ENCODE measurements at places on chromosomes 3 and 15.

DNA sequence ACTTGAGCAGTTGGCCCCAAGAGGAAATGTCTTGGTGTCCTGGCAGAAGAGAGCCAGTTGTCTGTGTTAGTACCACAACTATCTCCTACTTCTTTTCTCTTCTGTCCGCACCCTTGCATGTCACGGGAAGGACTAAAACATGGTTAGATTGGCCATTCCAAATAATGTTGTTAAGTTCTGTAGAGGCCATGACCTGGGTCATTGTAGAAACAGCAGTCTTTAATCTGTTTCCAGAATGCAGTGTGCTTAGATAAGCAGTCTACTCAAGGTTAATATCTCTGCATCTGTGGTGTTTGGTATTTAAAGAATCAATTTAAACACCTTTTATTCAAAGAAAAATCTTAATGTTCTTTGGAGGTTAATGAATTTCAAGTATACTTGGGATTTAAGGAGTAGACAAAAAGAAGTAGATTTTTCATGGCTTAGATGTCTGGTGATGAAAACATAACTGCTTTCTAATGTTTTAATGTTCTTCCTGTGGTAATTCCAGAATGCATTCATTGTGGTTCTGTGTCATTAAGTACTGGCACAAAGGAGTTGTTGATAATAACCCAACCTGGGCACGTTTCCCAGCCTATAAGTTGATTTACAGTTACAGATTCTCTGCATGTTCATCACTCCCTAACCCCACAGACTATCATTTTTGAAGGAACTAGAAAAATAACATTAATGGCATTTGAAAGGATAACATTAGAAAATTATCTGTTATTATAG is 58.9 kb downstream of the TMEM108 start:
- DNase-seq = no peak

DNA sequence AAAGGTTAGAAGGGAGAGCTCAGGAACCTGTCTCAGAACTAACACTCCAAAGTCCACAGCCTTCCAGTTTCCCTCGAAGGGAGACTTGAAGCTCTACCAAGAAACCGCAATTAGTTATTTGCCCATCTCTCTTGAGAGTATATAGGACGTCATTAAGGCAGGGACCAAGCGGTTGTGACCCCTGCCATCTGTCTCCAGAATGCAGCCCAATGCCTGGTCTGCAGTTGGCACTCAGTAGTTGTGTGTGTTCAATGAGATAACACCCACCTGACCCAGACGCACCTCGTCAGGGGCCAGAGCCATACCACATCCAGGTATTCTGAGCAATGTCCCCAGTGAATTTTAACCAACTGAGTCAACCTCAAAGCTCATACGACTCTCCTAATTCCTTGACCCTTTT is 251.0 kb downstream of the VPS13C start:
- DNase-seq = no peak

DNA sequence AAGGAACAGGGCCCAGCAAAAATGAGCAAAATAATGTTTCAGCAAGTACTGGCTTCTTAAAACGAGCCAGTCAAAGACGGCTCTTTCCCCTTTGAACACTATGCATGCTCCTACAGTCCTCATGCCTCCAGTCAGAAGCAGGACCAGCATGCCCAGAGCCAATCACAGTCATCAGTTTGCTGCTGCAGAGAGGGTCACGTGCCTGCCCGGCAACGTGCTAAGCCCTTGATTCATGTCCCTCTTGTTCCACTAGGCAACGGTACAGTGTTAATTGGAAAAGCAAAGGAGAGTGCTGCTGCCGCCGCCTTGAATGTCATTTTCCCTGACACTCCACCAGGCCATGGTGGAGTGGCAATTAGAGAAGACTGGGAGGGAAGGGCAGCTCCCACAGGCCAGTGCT is 500.1 kb downstream of the OCA2 start:
- no peak for DNase-seq

DNA sequence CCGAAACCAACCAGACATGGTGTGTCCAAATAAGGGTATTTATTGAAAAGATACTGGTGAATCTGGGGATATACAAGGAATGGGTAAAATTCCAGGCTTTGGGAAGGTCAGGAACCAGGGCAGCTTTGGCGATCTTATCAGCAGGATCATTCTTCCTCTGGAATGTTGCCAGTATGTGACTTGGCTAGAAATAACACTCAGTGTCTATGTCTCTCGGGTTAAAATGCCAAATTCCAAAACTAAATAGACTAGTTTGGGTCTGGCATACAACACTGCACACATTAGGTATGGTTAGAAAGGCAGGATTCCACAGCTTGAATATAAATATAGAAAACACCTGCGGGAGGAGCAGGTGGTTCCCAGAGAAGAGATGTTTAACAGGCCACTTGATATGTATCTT is 220.2 kb upstream of the CD96 start:
- no peak for DNase-seq

DNA sequence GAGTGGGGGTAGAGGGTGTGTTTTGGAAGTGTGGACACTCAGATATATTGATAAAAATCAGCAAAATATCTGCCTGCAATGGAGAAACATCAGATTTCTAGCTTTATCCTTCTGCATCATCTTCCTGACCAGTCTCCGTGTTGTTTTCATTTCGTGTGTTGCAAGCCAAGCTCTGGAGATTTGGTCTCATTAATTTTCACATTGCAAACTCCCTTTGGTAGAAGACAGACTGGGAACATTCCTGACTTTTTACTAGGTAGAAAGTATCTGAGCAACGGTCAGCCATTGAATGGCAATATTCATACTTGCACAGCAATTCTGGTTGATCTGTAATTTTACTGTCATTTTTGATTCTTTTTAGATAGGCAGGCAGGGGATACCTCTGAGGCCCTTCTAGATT is 30.4 kb downstream of the FSTL1 start:
- DNase-seq = no peak

DNA sequence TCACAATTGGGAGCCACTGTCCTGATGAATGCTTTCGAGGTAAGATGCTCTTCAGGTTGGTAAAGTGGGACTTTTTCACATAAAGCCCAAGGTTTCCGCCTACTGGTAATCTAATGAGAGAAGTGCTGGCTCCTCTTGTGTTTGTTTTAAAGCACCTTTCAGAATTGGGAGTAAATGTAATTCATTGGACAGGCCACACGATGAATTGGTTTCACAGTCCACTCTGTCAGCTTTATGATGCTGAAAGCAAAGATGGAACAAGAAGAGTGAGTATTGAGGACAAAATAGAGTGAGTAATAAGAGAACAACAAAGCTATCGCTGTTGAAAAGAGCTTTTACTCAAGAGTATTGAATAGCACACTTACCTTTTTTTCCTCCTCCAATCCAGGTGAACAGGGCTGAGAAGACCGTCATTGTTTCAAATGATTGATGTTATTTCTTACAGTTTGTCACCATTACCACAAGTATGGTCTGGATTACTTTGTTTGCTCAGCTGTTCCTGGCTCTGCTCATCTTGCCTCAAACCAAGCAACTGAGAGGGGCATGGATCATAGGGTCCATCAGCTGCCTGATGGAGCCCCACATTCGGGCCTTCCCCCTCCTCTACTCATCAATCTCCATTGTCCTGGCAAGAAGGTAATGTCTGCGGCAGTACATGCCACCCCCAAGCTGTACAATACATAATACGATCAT is 136.1 kb upstream of the CNTN4 start:
- no peak for DNase-seq

DNA sequence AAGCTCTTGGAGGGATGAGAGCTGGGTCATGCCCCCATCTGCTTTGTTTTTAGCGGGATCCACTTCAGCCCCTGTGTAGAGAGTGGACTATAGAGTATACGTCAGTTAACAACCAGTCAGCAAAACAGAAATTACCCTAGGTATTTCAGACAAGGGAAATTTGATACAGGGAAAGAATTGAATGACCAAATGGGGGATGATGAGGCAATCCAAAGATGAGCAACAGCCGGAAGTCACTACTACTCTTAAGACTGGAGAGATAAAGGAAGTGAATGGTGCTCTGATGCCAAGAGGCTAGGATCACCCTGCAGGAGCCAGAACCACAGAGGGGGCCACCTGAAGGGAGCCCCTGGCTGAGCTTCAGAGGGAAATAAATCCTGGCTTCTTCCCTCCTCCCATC is 1.7 kb upstream of the GPR62 start:
- no peak for DNase-seq

GRCh38 chr3:17623464-17623863 is 119.0 kb downstream of the TBC1D5 start:
- DNase-seq = no peak

DNA sequence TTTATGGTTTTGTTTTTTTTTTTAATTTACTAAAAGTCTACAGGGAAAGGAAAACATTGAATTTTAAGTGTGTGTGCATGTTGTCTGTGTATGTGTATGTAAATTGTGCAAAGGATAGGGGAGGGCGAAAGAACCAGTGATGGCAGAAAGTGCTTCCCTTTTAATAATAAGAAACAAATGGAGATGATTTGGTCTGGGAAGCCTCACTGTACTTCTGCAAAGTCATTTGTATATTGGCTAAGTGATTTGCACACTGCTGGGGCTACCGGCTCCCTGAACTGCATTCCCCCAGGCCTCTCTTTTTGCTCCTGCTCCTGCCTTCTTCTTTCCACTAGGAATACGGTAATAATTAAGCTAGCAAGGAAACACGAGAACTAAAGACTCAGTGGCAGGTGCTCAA is 101.2 kb downstream of the CD47 start:
- DNase-seq = no peak

DNA sequence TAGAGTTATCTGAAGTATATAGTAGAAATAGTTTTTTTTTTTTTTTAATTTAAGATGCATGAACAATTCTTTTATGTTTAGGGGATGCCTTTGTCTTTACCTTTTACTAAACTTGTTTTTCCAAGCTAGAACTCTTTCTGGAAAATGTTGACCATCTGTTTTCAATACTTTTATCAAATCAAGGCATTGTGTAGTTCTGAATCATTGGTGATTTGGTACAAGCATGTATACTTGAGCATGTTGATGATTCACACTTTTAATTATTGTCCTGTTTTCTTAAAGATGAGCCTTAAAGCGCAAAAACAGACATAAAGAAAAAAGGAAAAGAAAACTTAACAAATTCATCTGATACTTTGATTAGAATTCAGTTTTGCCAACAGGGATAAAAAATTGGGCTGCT is 28.3 kb downstream of the PDCD6IP start:
- no peak for DNase-seq

DNA sequence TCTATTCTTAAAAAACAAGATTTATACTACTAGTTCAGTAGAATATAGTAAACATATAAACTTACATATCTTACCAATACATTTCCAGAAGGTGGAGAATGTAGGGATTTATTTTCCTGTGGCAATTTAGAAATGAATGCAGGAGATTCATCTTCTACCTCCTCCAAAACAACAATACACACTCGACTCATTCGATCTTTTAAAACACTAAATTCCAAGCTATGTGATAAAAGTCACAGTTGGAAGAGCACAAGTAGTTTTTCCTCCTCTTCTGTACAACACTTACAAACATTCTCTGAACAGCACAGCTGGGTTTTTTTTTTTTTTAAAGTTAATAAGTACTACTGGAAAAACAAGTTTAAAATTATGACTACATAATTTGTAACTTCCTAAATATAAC is 1.4 kb downstream of the ANKRD28 start:
- DNase-seq = no peak

DNA sequence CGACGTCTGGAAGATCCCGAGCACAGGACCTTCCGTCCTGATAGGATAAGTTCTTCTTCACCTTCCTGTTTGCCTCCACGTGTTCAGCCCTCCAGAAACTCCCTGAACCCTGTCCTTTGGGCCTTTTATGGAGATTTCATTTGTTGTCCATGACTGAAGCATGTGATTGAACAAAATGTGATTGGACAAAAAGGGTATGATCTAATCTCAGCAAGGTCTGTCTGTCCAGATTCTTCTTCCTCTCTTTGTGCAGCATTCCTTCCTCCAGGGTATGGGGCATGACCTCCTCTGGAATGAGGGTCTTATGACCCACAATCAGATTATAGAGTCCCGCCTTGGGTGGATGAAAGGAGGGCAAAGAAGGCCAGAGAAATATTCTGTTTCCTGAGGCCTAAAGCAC is at the start of gene CYP19A1:
Gene CYP19A1 (minus strand): TSS at position 101 of the 400 bp plus-strand sequence. CDS start 95,684 bp downstream, outside the sequence.
- DNase-seq = no peak

- no peak for DNase-seq
These were observed 70.4 kb downstream of the PFN2 start for GRCh38 chr3:149900322-149900721.

DNA sequence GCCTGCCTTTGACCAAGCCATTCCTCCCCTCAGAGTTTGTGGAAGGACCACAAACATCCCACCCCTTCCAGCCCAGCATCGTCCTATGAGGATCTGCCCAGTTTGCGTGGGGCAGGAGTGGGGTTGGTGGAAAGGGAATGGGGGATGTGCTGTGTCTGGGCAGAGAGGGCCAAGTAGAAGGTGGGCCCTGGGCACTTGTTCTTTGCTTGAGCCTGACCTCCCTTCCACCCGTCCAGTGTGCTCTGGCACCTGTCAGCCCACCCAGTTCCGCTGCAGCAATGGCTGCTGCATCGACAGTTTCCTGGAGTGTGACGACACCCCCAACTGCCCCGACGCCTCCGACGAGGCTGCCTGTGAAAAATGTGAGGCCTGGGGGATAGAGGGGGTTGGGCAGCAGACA is 10.3 kb downstream of the SPINT1 start:
- DNase-seq = no peak

- no peak for DNase-seq
These were observed 280.2 kb downstream of the LSAMP start for GRCh38 chr3:116165135-116165534.

- no peak for DNase-seq
These were observed 24.2 kb downstream of the NBEAL2 start for GRCh38 chr3:47003461-47004368.

- no peak for DNase-seq
These were observed 284.9 kb downstream of the TLE3 start for GRCh38 chr15:69812861-69813261.

GRCh38 chr3:67384760-67385397 is 269.5 kb downstream of the SUCLG2 start:
- peak; percentile 3 for DNase-seq

- DNase-seq = no peak
These were observed 31.4 kb upstream of the TIPARP start for GRCh38 chr3:156642750-156643728.

DNA sequence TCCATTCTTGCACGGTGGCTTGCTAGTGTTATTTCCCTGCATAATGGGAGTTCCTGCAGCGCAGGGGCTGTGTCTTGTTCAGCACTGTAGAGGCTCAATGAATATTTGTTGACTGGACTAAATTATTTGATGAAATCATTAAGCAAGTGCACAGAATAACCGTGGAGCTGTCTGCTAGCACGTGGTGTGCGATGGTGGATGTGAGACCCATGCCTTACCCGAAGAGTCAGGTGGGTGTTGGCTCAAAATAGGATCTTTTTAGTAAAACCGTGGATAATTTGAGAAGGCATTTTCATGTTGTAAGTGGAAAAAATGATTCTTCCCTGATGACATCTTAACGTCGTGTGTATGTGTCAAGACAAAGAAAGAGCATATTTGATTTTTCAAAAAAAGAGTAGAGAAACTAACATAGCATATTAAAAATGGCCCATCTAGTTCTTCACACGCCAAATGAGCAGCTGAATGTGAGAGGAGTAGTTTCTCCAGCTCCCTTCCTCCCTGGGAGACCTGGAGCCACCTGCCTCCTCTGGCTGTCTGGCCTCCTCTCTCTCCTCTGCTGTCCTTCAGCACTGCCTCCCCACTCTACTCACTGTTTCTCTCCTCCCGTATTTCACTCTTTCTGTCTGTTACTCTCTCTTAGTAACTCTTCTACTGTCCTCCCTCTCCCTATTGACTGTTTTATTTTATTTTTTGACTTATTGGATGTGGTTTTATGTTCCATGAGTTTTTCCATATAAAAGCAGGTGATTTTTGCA is 6.3 kb downstream of the FAM81A start:
- DNase-seq = no peak

GRCh38 chr3:66428733-66429132 is 72.1 kb downstream of the LRIG1 start:
- DNase-seq = no peak

- no peak for DNase-seq
These were observed 16.8 kb upstream of the CCNDBP1 start for GRCh38 chr15:43168192-43169107.
